ENCODE measurements at places on chromosomes 16 and 17.
A peak's percentile ranks its signal among the peaks of the same experiment; 100 is the strongest.

DNA sequence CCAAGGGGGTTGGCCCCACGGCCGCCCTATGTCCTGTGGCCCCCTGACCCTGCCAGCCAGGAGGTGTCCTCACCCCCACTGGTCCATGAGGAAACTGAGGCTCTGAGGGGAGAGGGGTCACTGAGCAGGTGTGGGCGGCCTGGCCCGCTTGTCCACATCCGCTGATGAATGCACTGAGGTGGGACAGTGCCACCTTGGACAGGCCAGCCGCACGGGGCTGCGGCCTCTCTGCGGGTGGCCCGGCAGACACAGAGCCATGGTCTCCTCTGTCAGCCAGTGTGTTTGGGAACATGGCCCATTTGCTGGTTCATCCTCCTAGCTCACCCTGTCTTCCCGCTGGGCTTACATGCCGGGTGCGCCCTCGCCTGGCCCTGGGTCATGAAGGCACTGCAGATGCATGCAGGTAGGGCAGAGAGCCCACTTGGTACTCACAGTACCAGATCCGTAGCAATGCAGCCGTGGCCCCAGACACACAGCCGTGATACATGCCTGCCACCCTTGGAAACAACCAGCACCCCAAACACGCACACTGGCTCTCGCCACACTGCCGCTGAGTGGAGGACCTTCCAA is 93.9 kb downstream of the ENGASE start:
- DNase-seq = peak; percentile 38

- DNase-seq = peak; percentile 89
Measured at GRCh38 chr17:48995974-48996721, 1.0 kb upstream of the IGF2BP1 start.

- DNase-seq = no peak
Measured at GRCh38 chr17:35021520-35022380, 41.4 kb downstream of the LIG3 start.

DNA sequence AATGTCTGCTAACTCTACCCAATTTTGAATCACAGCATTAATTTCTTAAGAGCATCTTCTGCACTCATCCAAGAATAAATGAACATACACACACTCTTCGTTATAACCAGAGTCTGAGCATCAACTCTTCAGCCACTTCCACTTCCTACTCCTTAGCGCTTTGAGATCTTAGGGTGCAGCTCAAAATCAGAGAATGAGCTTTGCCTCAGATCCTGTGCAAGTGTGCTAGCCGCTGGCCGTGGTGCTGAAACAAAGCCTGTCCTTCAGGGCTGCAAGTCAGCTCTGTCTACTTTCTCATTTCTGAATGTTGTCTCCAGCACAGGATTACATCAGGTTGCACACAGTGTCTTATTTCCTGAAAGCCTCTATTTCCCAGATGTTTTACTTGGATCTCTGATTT is 165.4 kb downstream of the AIPL1 start:
- DNase-seq = peak; percentile 65

DNA sequence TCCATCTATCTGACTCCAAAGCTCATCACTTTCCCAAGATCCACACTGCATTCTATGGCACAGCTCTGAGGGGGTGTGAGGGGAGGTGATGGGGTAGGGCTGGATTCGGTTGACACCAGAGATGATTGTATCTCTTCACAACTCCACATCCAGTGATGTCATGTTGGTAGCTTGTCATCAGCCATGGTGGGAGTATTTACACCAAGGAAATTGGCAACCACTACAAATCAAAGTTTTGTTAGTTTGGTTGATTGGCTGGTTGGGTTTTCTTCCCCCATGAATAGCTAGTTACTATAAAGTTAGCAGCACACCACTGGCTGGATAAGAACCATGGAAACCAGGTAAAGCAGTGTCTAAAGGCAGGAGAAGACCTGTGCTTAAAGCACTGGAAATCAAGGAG is 15.0 kb downstream of the SLC46A1 start:
- DNase-seq = no peak

All from SJCRH30 (cell line).